Pancreas (tissue), 10 donors: ENCODE measurements at places on chromosomes 11 and 22. TPM values are rescaled to one million over a fixed set of nuclear protein-coding genes. Genes with fewer than 3 reads are reported as not detected.

The AMBRA1 gene
- 18.7 TPM for total RNA-seq

The GANAB gene
- 106 TPM for total RNA-seq

The BTG4 gene
- total RNA-seq = not detected

The GPHA2 gene
- total RNA-seq = 11.1 TPM

The ART1 gene
- total RNA-seq = not detected

GRCh38 chr11:43937434-43938411, 4.7 kb upstream of the C11orf96 start:
- H3K27ac ChIP-seq = no peak overlapping the region
- no peaks in the 10 kb centered on the region for H3K36me3 ChIP-seq
- H3K4me3 ChIP-seq = no peak overlapping the region
- no peak for DNase-seq
- H3K27me3 ChIP-seq = no peaks in the 10 kb centered on the region

DNA sequence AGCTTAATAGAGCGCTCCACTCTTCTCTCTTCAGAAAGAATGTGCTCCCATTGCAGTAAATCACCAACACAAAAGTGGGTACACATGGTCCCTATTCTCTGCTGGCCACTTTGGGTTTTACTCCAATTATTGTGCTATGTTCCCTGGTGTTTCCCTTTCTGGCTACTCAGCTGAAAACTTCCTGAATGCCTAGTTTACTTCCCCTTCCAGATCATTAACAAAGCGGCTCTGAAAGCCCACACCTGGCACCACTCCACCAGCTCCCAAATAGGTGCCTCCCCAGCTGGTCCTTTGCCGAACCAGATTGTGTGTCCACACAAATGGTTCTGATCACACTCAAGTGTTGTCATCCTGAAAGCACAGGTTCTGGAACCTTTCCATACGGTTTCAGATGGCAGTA, 443.7 kb downstream of the NTM start:
- no peak for DNase-seq
- no peaks in the 10 kb centered on the region for H3K27me3 ChIP-seq
- H3K36me3 ChIP-seq = no peaks in the 10 kb centered on the region
- H3K4me1 ChIP-seq = no peaks in the 10 kb centered on the region
- no peak overlapping the region for H3K4me3 ChIP-seq

GRCh38 chr22:42808521-42808920, 48.6 kb downstream of the ARFGAP3 start:
- H3K4me3 ChIP-seq = no peak overlapping the region
- peaks cover 59% of the 10 kb centered on the region for H3K36me3 ChIP-seq
- peaks cover 17% of the 10 kb centered on the region for H3K4me1 ChIP-seq
- no peak for DNase-seq

GRCh38 chr11:36195496-36196354, 93.5 kb downstream of the COMMD9 start:
- no peaks in the 10 kb centered on the region for H3K27me3 ChIP-seq
- DNase-seq = no peak
- H3K27ac ChIP-seq = no peak overlapping the region
- no peaks in the 10 kb centered on the region for H3K4me1 ChIP-seq
- H3K36me3 ChIP-seq = no peaks in the 10 kb centered on the region
- H3K4me3 ChIP-seq = no peak overlapping the region

- H3K27me3 ChIP-seq = no peaks in the 10 kb centered on the region
- H3K4me3 ChIP-seq = no peak overlapping the region
- no peaks in the 10 kb centered on the region for H3K4me1 ChIP-seq
- no peaks in the 10 kb centered on the region for H3K36me3 ChIP-seq
- H3K27ac ChIP-seq = no peak overlapping the region
Observed at GRCh38 chr22:30261134-30261533, 5.5 kb downstream of the OSM start.

GRCh38 chr11:58498464-58498863, 9.4 kb downstream of the OR5B21 start:
- no peak overlapping the region for H3K27ac ChIP-seq
- no peak for DNase-seq
- no peaks in the 10 kb centered on the region for H3K36me3 ChIP-seq
- no peaks in the 10 kb centered on the region for H3K27me3 ChIP-seq
- H3K4me1 ChIP-seq = no peaks in the 10 kb centered on the region

DNA sequence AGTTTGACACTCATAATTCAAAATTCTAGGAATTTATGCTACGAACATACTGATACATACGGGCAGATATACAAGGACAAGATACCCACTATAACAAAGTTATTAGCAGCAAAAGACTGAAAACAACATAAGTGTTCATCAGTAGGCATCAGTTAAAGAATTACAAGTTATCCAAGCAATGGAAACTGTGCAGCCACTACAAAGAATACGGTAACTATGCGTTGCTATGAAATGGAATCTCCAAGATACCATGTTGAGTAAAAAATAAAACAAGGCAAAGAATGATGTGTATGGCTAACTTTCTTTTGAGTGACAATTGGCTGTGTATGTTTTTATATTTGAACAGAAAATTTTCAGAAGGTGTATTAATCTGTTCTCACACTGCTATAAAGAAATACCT, 151.7 kb downstream of the ADAMTS15 start:
- H3K4me3 ChIP-seq = no peak overlapping the region
- no peaks in the 10 kb centered on the region for H3K27me3 ChIP-seq
- no peaks in the 10 kb centered on the region for H3K4me1 ChIP-seq
- H3K36me3 ChIP-seq = no peaks in the 10 kb centered on the region

DNA sequence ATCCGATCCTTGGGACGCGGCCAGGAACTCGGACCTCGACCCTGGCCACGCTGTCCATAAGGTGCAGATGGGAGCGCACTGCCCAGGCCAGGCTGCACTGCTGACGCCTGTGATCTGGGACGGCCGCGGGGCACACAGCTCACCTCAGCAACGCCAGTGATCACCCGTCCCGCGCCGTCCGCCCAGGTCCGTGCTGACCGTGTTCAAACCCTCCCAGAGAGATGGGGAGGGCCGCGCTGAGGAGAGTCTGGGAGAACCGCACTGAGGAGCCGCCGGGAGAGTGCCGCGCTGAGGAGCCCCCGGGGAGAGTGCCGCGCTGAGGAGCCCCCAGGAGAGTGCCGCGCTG, 636 bp downstream of the KCNQ1OT1 start:
- peak; percentile 70 for DNase-seq
- H3K27ac ChIP-seq = peak overlapping the region; percentile 25
- H3K27me3 ChIP-seq = no peaks in the 10 kb centered on the region
- H3K36me3 ChIP-seq = no peaks in the 10 kb centered on the region

GRCh38 chr11:11044137-11044855, 186.4 kb upstream of the ZBED5 start:
- H3K36me3 ChIP-seq = no peaks in the 10 kb centered on the region
- no peak for DNase-seq
- H3K27me3 ChIP-seq = no peaks in the 10 kb centered on the region
- no peak overlapping the region for H3K27ac ChIP-seq
- H3K4me1 ChIP-seq = no peaks in the 10 kb centered on the region

GRCh38 chr11:123377355-123377754, 52.7 kb upstream of the GRAMD1B start:
- no peaks in the 10 kb centered on the region for H3K4me1 ChIP-seq
- H3K4me3 ChIP-seq = no peak overlapping the region
- H3K27ac ChIP-seq = no peak overlapping the region
- H3K27me3 ChIP-seq = no peaks in the 10 kb centered on the region
- no peak for DNase-seq

GRCh38 chr11:121932646-121933185, 183.3 kb downstream of the BLID start:
- H3K4me3 ChIP-seq = no peak overlapping the region
- no peaks in the 10 kb centered on the region for H3K27me3 ChIP-seq
- no peaks in the 10 kb centered on the region for H3K36me3 ChIP-seq
- DNase-seq = no peak
- H3K4me1 ChIP-seq = peaks cover 5% of the 10 kb centered on the region

GRCh38 chr22:39595622-39596172, 25.1 kb downstream of the CACNA1I start:
- no peak overlapping the region for H3K27ac ChIP-seq
- no peaks in the 10 kb centered on the region for H3K4me1 ChIP-seq
- H3K4me3 ChIP-seq = no peak overlapping the region
- H3K36me3 ChIP-seq = no peaks in the 10 kb centered on the region
- no peak for DNase-seq

DNA sequence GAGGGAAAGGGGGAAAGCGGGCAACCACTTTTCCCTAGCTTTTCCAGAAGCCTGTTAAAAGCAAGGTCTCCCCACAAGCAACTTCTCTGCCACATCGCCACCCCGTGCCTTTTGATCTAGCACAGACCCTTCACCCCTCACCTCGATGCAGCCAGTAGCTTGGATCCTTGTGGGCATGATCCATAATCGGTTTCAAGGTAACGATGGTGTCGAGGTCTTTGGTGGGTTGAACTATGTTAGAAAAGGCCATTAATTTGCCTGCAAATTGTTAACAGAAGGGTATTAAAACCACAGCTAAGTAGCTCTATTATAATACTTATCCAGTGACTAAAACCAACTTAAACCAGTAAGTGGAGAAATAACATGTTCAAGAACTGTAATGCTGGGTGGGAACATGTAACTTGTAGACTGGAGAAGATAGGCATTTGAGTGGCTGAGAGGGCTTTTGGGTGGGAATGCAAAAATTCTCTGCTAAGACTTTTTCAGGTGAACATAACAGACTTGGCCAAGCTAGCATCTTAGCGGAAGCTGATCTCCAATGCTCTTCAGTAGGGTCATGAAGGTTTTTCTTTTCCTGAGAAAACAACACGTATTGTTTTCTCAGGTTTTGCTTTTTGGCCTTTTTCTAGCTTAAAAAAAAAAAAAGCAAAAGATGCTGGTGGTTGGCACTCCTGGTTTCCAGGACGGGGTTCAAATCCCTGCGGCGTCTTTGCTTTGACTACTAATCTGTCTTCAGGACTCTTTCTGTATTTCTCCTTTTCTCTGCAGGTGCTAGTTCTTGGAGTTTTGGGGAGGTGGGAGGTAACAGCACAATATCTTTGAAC, 6.8 kb downstream of the MALAT1 start:
- peaks cover 4% of the 10 kb centered on the region for H3K36me3 ChIP-seq
- no peak overlapping the region for H3K27ac ChIP-seq

DNA sequence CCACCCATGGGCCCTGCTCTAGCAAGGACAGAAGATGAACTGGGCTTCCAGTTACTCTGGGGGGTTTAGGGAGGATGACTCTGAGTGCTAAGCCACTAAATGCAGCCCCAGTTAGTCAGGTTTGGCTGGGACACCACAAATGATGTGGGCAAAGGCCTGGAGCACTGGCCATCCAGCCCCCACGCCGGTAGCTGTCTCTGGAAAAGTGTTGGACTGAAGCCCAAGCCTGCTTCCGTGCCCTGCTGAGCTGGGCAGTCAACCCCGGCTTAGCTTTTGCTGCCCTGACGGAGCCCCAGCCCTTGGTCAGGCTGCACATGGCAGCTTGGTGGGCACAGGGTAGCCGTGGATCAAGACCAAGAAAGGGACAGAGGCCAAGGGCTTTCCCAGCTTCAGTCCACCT, 5.7 kb upstream of the GSTP1 start:
- peaks cover 27% of the 10 kb centered on the region for H3K4me1 ChIP-seq
- no peak overlapping the region for H3K4me3 ChIP-seq
- H3K27ac ChIP-seq = no peak overlapping the region
- H3K27me3 ChIP-seq = no peaks in the 10 kb centered on the region
